DND-41 (cell line): ENCODE measurements at places on chromosomes 16 and 17.

- H3K27me3 ChIP-seq, result peaks cover 2% of the 10 kb centered on the region
- H3K4me3 ChIP-seq, result no peak overlapping the region
- no peaks in the 10 kb centered on the region for H3K4me1 ChIP-seq
- no peak for DNase-seq
- no peaks in the 10 kb centered on the region for H3K36me3 ChIP-seq
These were observed 28.7 kb downstream of the ARL4D start for GRCh38 chr17:43427362-43428043.

GRCh38 chr16:70630960-70631745 lies 15.2 kb upstream of the IL34 start:
- no peak overlapping the region for H3K27ac ChIP-seq
- no peak overlapping the region for H3K4me3 ChIP-seq
- peaks cover 5% of the 10 kb centered on the region for H3K27me3 ChIP-seq
- no peaks in the 10 kb centered on the region for H3K36me3 ChIP-seq
- no peak for DNase-seq
- no peaks in the 10 kb centered on the region for H3K4me1 ChIP-seq

- H3K27ac ChIP-seq, result no peak overlapping the region
- H3K4me1 ChIP-seq, result no peaks in the 10 kb centered on the region
- H3K4me3 ChIP-seq, result no peak overlapping the region
- 0 out of 2 replicates have a peak, but pooled peaks cover 6% of the 10 kb centered on the region for H3K36me3 ChIP-seq
- H3K27me3 ChIP-seq, result no peaks in the 10 kb centered on the region
- peak; percentile 19 for DNase-seq
These were observed 49.4 kb upstream of the SREBF1 start for GRCh38 chr17:17886226-17886625.

GRCh38 chr17:73478768-73479424 lies 165.3 kb downstream of the SDK2 start:
- no peaks in the 10 kb centered on the region for H3K4me1 ChIP-seq
- H3K36me3 ChIP-seq, result no peaks in the 10 kb centered on the region
- no peak overlapping the region for H3K27ac ChIP-seq
- H3K4me3 ChIP-seq, result no peak overlapping the region

- no peak for DNase-seq
- no peak overlapping the region for H3K4me3 ChIP-seq
- H3K27ac ChIP-seq, result no peak overlapping the region
- peaks cover 66% of the 10 kb centered on the region for H3K36me3 ChIP-seq
These were observed 21.5 kb downstream of the FBXO31 start for GRCh38 chr16:87361916-87362619.
